Stimulated activated CD8-positive, alpha-beta memory T cell treated with anti-CD3 and anti-CD28 coated beads, Interleukin-4, amount 100 ng/mL, for 1 hour (primary cell): ENCODE measurements at places on chromosomes 1 and 21.

GRCh38 chr1:119651641-119652040 is 3.6 kb upstream of the ZNF697 start:
- DNase-seq = no peak

DNA sequence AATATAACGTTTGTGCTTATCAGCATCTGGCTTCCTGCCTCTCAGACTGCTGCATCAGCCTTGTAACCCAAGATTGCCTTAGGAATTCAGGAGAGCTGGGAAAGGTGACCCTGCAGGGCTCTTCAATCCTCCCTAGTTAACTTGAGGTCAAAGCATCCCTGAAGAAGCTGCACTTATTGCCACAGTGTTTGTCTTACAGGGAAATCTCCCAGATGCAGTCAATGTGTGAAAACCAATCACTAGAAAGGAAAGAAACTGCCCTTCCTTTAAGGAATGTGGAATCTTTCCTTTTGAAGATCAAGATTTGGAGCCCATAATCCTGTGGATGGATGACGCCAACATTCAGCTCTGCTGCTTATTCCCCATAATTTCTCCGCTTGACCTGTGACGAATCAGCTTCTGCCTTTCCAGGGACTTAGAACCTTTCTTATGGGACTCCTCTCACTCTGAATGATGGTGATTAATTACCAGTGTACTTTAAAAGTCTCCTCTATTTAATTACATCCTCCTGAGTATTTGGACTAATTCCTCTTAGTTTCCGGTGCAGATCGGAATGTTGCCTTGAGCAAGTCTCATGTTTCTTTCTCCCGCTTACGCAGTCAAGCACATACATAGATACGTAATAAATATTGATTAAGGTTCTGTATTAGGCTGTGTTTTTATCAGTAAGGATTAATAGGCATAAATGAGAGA is 14.4 kb downstream of the ADAMTS5 start:
- no peak for DNase-seq

DNA sequence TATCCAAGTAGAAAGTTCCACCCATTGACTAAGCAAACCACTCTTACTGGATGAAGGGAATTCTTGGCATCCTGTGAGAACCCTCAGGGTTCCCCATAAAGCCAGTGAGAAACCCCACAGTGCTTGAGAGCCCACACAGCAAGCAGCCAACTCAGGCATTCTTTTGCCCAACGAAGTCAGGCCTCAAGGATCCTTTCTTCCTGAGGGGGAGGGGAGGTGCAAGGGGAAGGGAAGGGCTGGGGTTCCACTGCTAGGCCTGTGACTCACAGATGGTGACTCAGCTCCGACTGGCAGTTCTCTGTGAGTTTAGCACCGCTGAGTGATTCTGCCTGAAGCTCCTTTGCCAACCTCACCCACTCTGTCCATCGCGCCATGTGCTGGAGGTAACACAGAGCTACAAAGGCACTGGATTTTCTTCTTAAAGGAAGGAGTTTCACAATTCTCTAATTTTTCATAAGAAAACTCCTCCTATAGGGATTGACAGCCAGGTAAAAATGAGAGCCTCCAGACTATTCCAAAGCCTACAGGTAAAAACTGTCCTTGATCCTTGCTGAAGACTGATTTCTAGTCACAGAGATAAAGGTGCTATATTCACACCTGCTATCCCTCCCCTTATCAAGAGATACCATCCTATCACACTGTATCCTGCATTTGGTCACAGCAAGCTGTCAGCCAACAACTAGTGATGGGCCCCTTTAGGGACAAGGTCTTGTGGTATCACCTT is 4.8 kb downstream of the ENO1 start:
- DNase-seq = peak; percentile 64

DNA sequence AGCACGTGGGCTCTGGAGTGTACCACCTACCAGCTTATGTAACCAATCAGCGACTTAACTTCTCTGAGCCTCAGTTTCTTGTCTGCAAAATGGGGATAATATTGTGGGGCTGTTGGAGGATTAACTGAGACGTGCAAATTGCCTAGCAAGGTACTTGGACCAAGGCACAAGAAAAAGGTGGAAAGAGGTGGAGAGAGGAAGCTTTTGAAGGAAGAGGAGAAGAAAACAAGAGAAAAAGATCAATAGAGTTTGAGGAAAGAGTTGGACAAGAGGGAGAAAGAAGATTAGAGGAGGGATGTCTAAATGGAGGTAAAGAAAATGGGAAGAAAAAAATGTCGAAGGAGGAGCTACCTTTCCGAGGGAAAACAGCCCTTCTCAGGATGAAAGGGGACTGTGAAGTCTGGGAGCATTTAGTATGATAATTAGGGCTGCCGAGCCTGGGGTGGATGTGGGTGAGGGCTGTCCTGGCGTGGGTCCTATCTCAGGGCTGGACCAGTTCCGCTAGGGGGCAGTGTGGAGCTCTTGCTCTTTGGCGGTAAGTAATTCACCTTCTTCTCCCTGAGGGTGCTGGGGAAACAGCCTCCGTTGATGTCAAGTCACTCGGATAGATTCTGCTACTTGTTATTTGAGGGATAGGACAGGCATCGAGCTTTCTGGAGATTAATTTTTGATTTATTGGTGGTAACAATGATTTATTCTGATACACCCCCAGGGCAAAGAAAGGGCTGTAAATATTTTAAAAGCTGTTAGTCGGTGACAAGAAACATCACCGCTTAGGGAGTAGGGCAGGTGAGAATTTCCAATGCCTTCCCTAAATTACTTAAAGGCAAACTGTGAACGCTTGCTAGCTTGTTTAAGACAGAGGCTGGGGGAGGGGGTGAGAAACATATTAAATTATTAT is 79.0 kb upstream of the NFASC start:
- peak; percentile 59 for DNase-seq

GRCh38 chr1:217135569-217135915 is 412.3 kb upstream of the ESRRG start:
- DNase-seq = no peak

GRCh38 chr1:235067396-235068157 is 61.1 kb downstream of the TOMM20 start:
- no peak for DNase-seq
